ENCODE measurements at places on chromosomes 1 and 21.

DNA sequence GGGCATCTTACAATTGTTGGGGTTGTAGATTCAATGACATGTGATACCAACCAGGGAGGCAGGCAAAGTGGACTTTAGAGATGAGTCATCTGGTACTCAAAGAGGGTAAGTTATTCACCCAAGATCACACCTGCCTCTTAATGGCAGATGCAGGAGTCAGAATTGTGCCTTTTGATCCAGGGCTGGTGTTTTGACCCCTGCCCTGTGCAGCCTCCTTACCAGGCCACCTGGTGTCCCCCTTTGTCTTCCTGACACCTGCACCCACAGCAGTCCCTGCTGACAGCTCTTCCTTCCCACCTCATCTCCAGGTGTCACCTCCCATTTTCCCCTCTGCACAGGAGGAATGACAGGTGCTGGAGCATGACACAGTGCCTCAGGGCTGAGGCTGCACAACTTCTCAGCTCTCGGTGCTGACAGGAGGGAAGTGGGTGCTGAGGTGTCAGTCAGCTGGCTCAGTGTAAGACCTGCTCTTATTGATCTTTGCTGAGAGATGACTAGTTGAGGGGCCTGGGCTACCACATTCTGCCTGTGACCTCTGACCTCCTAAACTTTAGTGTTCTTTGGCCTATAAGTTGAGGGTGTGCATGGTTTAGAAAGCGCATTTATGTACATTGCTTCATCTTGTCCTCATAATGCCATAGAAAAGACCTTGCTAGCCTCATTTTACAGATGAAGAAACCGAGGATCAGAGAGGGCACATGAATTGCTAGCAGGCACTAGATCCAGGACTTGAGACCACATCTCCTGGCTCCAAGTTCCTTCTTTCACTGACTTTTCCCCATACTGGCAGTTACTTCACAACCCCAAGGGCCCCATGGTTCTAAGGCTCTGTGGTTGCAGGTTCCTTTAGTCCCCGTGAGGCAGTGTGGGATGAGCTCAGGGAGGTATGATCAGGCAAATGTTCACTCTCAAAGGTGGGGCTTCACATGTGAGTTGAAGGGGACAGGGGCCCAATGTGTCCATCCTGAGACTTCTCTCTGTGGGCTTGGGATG is 31.3 kb downstream of the CACNA1E start:
- no peak for DNase-seq

- DNase-seq: no peak
Measured at GRCh38 chr1:245096311-245097066, 58.3 kb upstream of the KIF26B start.

DNA sequence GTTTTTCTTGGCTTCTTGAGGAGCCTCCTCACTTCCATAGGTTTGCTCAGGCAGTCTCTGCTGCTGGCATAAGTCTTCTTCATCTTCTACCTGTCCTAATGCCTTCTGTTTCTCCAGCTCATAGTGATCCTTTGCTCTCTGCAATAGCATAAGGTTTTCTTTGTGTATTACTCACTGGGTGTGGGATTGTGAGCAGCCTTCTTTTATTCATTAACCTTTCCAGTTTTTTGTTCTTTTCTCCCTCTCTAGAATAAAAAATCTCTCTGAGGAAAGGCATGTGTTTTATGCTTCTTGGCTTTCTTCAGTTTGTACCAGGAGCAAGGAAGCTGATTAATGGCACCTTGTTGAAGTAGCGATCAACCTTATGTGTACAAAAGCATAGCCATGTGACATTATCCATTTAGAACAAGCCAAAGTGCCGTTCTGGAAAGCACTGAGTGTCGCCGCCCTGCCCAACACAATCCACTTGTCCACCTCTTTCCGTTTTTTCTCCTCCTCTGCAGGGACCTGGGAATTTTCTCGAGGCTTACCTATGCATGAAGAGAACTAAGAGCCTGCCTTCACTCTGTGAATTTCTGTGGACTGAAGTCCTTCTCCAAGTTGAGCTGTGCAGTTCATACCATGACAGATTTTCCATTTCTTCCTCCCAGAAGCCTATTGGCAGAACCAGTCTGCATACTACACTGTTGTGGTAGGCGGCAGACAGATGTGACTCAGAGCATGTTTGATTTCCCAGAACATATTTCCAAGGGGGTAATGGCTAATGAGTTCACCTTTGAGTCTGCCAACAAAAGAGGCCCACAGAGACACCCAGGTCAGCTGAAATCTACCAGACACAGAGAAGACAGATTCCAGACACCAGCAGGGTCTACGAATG is 39.0 kb downstream of the DPT start:
- DNase-seq: no peak

GRCh38 chr1:41236781-41237180 is 5.3 kb downstream of the SCMH1 start:
- DNase-seq: no peak

GRCh38 chr21:16095005-16095404 is 365.2 kb downstream of the USP25 start:
- DNase-seq: no peak

DNA sequence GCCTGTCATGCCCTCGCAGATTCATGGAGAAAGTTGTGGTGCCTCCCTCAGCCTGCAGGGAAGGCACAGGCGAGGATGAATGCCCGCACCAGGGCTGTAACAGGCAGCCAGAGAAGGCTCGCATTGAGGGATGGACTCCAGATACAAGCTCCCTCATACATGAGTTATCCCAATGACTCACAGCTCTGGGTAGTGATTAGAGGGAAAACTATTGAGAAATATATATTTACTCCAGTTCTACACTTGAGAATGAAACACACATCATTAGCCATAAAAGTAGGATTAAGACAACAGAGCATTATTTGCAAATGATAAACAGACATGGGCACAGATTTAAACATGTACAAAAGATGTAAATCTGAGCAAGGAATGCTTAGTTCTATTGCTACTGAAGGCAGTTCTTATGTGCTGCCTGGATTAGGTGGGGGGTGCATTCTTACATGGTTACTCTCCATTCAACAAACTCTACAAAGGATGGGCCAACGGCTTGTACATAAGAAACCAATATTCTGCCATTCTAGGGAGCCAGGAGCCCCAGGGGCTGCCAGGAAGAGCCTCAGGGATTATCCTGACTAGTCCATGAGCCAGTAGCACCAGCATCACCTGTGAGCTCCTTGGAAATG is 97.9 kb downstream of the CSMD2 start:
- no peak for DNase-seq

GRCh38 chr1:113388017-113388620 is 2.2 kb upstream of the MAGI3 start:
- DNase-seq: no peak

Measured in tibial artery (tissue), 4 donors.